M059J (cell line): ENCODE measurements at places on chromosomes 3 and 15. TPM values are rescaled to one million over a fixed set of nuclear protein-coding genes. Genes with fewer than 3 reads are reported as not detected.

GRCh38 chr3:17882981-17883380, 140.6 kb upstream of the TBC1D5 start:
- no peak for DNase-seq

DNA sequence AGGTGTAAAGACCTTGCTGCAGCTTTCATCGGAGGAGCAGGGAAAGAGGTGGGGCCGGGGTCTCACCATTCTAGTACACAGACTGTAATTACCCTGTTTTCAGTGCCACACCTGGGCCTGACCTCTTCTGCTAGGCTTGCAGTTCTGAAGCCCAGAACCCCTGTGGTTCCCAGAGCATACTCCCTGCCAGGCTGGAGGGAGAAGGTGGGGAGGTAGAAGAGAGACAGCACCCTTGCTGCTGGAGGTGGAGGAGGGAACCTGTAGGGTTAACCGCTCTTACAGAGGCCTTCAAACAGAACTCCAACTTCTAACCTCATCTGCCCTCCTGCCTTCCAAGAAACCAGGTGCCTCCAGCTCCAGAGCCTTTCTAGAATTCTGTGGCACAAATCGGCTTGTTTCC, 27.0 kb downstream of the PCOLCE2 start:
- no peak for DNase-seq

- DNase-seq, result no peak
These were observed 32.5 kb upstream of the CD47 start for GRCh38 chr3:108123326-108123725.

DNA sequence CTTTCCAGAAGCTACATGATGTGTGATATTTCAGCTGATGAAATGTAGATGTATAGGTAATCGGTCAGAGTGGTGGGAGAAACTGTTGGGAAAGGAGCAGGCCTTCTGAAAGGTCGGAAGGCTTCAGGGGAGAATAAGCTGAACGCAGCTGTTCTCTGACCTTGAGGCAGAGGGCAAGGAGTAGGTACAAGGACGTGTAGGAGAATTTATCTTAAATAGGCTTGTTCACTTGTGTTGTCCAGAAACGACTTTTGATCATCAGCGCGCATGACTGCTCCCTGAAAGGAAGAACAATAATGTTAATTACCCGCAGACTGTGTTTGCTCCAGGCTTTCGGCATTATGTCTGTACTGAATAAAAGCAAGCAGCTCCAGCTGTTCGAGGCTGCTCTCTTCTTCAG, 39.6 kb downstream of the GPR160 start:
- DNase-seq, result no peak

The LYSMD2 gene
- 16.7 and 19.8 TPM in 2 replicates for total RNA-seq

The RPP25 gene
- total RNA-seq, result 0.07 and 0.10 TPM in 2 replicates
